ENCODE measurements at places on chromosomes 7 and 10.

GRCh38 chr10:129541200-129541599, 74.2 kb downstream of the MGMT start:
- no peak for DNase-seq

- peak; percentile 6 for DNase-seq
These were observed 11.7 kb upstream of the HOXA2 start for GRCh38 chr7:27113991-27114769.

DNA sequence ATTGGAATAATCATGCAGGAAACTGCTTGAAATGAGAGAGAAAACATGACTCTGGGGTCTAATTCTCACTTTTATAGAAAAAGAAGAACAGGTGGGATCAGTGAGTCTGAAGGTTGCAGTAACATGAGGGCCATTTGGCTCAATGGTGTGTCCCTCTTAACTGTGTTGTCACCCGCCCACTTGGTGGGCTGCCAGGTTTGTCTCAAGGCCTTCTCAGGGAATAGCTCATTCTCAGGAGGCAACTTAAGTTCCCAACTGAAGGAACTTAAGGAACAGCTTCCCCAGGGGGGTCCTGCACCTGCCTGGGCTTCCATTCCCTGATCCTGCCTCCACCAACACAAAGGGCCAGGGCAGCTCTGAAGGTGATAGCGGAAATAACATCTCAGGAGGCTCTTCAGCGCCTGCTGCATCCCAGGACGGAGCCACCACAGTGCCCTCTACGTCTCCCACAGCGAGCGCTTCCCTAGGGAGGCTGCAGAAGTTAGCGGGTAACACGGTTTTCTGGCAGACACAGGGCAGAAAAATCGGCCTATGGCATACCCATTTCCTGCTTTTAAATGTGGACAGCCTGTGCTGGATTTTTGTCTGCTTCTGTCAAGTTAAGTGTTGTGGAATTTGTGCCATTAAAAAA, 88.8 kb downstream of the ZRANB1 start:
- no peak for DNase-seq

GRCh38 chr7:14521183-14521582, 381.4 kb downstream of the DGKB start:
- peak; percentile 43 for DNase-seq

GRCh38 chr7:120924837-120925236, 25.7 kb upstream of the ING3 start:
- DNase-seq: no peak

- DNase-seq: no peak
These were observed 111.7 kb downstream of the JCAD start for GRCh38 chr10:29947701-29948060.

GRCh38 chr10:120943542-120943941, 92.4 kb downstream of the WDR11 start:
- no peak for DNase-seq

- DNase-seq: peak; percentile 43
These were observed 30.5 kb downstream of the SLC18A2 start for GRCh38 chr10:117271427-117271826.

- no peak for DNase-seq
These were observed 9.7 kb upstream of the ANKRD7 start for GRCh38 chr7:118214833-118215182.

DNA sequence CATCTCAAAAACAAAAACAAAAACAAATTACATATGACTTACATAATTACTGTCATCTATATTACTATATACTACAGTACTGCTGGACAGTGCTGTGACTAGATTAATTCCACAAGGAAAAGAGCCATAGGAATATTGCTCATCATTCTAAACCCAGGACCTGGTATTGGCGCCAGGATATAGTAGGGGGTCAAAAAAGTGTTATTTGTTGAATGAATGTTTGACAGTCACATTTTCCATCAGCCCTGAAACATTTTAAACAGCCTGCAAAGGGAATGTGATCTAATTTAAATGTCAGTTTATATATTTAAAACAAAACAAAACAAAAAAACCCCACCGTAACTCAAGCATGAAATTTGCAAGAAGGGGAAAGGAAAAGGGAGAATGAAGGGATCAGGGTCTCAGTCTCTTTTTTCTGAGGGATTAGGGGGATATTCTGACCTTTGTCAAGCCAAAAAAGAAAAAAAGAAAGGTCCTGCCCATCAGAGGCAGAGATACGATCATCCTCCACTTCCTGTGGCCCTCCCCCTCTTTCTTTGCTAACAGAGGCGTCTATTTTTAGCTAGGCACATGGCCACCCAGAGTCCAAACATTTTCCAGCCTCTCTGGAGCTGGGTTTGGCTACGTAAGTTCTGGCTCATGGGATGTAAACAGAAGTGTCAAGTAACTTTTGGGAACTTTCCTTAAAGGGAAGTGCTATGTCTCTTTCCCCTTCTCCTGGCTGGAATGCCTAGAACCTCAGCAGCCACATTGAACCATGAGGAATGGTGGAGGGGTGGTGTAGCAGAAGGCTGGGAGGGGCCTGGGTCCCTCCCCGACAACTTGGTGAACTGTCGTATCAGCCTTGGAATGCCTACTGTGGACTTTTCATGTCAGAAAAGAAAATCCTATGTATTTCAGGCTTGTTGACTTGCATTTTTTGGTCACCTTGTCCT, 44.6 kb upstream of the DLG5 start:
- DNase-seq: peak; percentile 95

GRCh38 chr10:4825868-4826791, at the start of gene AKR1E2:
TSS of gene AKR1E2 (plus strand) at chr10:4826207. CDS start at chr10:4826325, 118 bp downstream.
- peak; percentile 98 for DNase-seq

GRCh38 chr10:71501402-71501801, 104.7 kb downstream of the CDH23 start:
- no peak for DNase-seq

DNA sequence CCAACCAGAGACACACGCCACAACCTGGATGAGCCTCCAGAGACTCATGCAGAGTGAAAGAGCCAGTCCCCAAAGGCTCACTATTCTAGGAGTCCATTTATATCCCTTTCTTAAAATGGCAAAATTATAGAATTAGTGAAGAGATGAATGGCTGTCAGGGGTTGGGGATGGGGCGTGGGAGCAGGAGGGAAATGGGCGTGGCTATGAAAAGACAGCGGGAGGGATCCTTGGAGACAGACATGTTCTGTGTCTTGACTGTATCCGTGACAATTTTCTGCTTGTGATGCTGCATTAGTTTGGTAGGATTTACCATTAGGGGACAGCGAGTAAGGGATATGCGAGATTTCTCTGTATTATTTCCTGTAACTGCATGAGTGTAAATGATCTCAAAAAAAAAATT, 33.0 kb downstream of the FAM53B start:
- no peak for DNase-seq

DNA sequence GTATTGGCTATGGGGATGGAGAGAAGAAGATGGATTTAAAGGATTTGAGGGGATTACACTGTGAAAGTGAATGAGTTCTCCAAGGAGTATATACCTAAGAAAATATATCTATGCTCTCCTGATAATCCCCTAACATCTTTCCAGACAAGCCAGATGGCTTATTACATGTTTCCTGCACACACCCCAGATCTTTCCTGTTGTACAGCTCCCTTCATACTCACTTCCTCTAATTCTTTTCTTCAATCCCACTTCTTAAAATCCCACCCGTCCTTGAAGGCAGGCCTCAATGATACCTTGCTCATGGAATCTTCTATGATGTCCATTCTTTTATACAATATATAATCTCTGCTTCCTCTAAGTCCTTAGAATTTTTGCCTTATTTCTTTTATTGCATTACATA, 317.2 kb upstream of the DGKB start:
- DNase-seq: no peak

GRCh38 chr10:30782537-30783461, 153.2 kb upstream of the LYZL2 start:
- peak; percentile 66 for DNase-seq

- DNase-seq: no peak
These were observed 114.6 kb downstream of the NPTX2 start for GRCh38 chr7:98731651-98732050.

GRCh38 chr7:40915071-40915470, 780.3 kb downstream of the SUGCT start:
- DNase-seq: no peak

DNA sequence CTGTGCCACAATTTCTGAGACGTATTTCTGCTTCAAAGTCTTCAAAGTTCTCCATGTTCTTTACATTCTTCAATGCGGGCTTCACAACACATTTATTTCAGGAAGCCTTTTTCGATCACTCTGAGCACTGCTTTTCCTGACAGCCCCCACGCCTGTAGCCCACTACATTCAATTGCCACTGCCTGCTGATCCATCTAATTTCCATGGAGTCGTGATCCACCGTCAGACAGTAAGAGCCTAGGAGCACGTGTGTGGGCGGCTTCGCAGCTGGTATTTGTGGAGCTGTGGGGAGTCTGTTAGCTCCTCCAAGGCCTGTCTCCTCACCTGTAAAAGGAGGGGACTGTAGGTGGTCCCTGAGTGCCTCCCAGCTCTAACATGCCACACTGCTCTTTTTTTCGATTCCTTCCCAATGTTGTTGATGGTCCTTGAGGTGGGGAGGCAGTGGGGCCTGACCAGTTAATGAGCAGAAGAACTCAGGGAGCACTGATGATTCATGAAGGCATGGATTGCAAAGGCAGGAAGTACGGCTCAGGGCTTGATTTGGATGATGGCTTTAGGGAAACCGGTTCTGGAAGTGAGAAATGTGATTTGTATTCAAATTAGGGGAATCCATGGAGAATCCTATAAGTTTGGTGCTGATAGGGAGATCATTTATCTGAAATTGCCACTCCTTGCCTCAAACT, 401.1 kb upstream of the PODXL start:
- no peak for DNase-seq

DNA sequence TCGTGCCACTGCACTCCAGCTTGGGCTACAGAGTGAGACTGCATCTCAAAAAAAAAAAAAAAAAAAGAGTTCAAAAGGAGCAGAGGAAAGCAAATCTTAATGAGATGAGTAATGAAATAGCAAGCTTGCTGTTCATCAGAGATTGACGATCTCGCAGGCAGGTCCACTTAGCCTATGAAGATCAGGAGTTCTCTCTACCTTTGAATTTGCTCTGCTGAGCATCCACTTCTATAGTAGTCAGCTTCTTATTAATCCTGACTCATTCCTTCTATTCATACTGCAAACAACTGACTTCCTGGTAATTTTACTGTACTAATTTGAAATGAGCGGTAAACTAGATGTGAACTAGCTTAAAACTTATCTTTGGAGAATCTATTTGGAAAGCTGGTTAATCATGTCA, 1014.6 kb downstream of the GATA3 start:
- no peak for DNase-seq

- no peak for DNase-seq
These were observed 328.6 kb downstream of the SUGCT start for GRCh38 chr7:40463446-40463845.

- no peak for DNase-seq
These were observed 116.9 kb downstream of the CDCA7L start for GRCh38 chr7:21828841-21829240.

DNA sequence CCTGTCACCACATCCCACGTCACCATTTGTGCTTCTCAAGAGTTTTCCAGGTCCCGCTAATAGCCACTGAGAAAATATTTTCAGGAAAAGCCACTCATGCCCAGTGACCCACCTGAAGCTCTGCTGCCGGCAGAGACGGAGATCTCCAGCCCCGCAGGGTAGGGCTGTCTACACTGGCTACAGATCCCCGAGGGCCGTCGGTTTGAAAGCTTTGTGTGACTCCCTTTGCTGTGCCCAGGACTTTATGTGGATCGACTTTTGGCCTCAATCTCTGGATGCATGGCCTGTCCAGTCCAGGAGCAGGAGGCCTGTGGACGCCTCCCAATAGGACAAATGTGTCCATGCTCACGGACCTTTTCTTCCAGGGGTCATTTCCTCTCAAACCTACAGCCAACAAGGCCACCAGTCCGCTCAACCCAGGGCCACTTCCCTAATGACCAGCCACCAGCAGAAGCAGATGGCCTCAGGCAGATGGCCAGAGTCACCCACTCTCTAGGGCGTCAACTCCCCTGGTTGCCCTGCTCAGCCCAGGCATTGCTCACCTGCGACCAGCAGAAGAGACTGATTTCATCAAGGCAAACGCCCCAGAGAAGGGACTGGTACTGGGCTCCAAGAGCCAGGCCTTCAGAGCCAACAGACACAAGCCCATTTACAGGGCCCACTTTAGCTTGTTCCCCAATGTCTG, 76.4 kb downstream of the OAT start:
- no peak for DNase-seq

GRCh38 chr10:3372281-3372680, 199.7 kb upstream of the PITRM1 start:
- peak; percentile 51 for DNase-seq

GRCh38 chr10:1196656-1197055, 140.5 kb downstream of the WDR37 start:
- no peak for DNase-seq

DNA sequence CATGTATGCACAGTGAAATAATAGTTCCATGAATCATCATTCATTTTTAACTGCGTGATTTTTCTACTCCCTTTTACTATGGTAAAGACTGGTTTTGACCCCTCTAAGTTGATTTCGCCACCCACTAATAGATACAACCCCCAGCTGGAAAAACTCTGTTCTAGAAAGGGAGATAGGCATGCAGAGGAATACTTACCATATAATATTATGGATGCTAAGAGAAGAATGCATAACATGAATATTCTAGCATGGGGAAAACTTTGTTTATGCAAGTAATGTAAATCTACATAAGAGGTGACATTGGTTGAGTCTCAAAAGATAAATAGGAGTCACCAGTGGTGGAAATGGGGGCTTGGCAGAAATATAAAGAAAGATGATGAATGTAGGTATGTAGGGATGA, 97.3 kb upstream of the MBL2 start:
- no peak for DNase-seq

DNA sequence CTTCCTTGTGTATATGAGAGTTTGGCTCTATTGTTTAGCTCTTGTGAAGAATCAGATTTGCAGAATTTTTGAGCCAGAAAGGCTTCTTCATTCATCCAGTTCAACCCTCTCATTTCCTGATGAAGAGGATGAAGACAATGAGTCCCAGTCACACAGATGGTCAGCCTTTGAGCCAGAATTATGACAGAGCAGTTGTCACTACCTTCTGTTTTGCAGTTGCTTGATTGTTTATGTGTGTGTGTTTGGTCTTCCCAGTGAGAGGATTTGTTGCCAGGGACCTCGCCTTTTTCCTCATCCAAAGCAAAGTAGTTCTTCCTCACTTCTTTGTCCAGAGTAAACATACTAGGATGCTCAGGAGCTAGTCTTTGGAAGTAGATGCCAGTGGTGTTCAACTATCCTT, 15.6 kb downstream of the MDFIC start:
- no peak for DNase-seq

- DNase-seq: no peak
These were observed 106.1 kb downstream of the CHN2 start for GRCh38 chr7:29300649-29301048.

GRCh38 chr7:140230861-140231770, 54.3 kb upstream of the KDM7A start:
- DNase-seq: peak; percentile 56

- no peak for DNase-seq
These were observed 23.9 kb upstream of the ZNF273 start for GRCh38 chr7:64879086-64879730.

GRCh38 chr10:60358282-60358681, 31.4 kb downstream of the ANK3 start:
- DNase-seq: no peak

GRCh38 chr10:131907679-131908078, 6.9 kb downstream of the PPP2R2D start:
- DNase-seq: no peak

Data from GM23248 (cell line).